ENCODE measurements at places on chromosomes 16 and 17. TPM values are rescaled to one million over a fixed set of nuclear protein-coding genes. Genes with fewer than 3 reads are reported as not detected.
A peak's percentile ranks its signal among the peaks of the same experiment; 100 is the strongest.

The DOC2A gene
- total RNA-seq: 0.22 TPM

DNA sequence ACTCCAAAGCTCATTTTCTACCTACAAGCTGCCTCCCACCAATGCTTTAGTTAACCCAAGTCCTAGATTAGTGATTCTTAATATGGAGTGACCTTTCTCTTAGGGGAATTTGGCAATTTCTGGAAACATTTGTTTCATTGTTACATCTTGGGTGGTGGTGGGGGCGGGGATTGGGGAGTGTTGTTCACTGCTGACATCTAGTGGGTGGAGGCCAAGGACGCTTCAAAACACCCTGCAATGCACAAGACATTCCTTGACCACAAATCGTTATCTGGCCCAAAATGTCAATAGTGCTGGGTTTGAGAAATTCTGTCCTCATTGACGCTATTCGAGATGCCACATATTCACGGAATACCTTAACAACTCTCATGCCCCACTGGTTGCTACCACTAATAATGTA, 282.9 kb downstream of the RBFOX1 start:
- H3K36me3 ChIP-seq: no peaks in the 10 kb centered on the region
- H3K27ac ChIP-seq: no peak overlapping the region
- peaks cover 8% of the 10 kb centered on the region for H3K4me1 ChIP-seq
- H3K27me3 ChIP-seq: no peaks in the 10 kb centered on the region
- no peak overlapping the region for H3K4me3 ChIP-seq
- no peak for DNase-seq

The HCRT gene
- not detected for total RNA-seq

The ZNF747 gene
- 20.3 TPM for total RNA-seq

GRCh38 chr16:58906981-58907715, 173.0 kb upstream of the GOT2 start:
- H3K27ac ChIP-seq: no peak overlapping the region
- no peak for DNase-seq
- H3K36me3 ChIP-seq: no peaks in the 10 kb centered on the region
- H3K27me3 ChIP-seq: no peaks in the 10 kb centered on the region
- no peaks in the 10 kb centered on the region for H3K4me1 ChIP-seq
- no peak overlapping the region for H3K4me3 ChIP-seq

The GNG13 gene
- total RNA-seq: not detected

GRCh38 chr17:70059071-70059470, 16.0 kb upstream of the KCNJ16 start:
- peaks cover 11% of the 10 kb centered on the region for H3K4me1 ChIP-seq
- H3K27me3 ChIP-seq: no peaks in the 10 kb centered on the region
- H3K27ac ChIP-seq: no peak overlapping the region
- DNase-seq: no peak

The TMC7 gene
- not detected for total RNA-seq

- DNase-seq: peak; percentile 54
- no peaks in the 10 kb centered on the region for H3K4me1 ChIP-seq
- H3K36me3 ChIP-seq: no peaks in the 10 kb centered on the region
- no peak overlapping the region for H3K4me3 ChIP-seq
- H3K27ac ChIP-seq: no peak overlapping the region
Measured at GRCh38 chr17:68011199-68011665, 15.0 kb upstream of the C17orf58 start.

Data from thyroid gland (tissue), 4 donors.